AG10803 (cell line): ENCODE measurements at places on chromosomes 1 and 21.

DNA sequence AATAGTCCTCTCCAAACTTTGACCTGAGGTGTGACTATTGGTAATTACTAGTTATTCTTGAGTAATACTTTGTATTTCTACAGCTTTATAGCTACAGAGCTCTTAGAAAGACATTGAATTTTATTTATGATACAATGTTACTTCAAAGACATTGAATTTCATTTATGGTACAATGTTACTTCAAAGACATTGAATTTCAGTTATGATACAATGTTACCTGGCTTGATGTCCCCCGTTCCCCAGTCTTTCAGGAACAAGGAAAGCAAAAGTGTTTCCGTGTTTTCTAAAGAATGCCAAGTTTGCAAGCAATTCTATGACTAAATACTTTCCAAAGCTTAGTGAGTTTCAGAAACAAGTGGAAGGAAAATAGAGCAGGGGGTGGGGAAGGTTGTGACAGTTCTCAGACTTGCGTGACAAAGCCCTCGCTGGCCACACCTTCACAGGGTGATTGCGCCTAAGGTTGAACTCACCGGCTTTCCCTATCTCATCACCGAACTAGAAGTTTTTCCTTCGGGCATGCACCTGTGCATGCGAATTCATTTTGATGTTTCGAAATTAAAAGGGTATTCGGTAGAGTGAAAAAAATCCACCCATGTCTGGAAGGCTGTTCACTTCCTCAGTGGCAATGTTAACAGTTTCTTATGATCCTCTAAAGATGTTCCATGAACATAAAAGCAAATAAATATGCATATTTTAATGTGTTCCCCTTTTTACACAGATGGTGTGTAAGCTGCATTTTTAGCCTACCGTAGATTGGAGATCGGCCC lies 909 bp upstream of the PAXBP1 start:
- peak; percentile 47 for DNase-seq

- DNase-seq, result no peak
These were observed 33.5 kb downstream of the GPA33 start for GRCh38 chr1:167056529-167057231.

DNA sequence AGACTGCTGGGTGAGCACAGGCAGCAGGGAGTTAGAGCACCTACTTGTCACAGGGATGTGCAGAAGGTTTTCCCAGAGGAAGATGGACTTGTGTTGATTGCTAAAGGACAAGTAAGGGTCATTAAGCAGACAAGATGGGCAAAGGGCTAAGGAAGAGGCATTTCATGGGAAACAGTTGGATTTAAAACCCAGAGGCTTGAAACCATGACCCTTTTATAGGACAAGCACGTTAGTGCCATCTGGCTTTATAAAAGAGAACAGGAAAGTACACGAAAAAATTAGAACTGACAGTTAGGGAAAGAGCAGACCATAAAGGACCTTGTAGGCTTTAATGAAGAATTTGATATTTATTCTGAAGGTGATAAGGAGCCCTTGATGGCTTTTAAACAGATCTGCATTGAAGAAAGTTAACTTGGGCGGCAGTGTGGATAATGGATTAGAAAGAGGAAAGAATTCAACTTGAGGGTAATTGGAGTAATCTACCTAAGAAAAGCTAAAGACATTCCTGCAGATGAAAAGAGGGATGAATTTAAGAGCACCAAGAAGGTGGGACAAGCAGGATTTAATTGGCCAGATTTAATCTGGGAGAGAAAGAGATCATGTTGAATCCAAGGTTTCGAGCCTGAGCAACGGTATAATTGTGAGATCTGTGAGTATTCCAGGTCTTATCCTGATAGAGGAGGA lies 68.6 kb downstream of the ZC3H11B start:
- no peak for DNase-seq

- no peak for DNase-seq
These were observed 25.4 kb downstream of the PIK3CD start for GRCh38 chr1:9676815-9677393.

DNA sequence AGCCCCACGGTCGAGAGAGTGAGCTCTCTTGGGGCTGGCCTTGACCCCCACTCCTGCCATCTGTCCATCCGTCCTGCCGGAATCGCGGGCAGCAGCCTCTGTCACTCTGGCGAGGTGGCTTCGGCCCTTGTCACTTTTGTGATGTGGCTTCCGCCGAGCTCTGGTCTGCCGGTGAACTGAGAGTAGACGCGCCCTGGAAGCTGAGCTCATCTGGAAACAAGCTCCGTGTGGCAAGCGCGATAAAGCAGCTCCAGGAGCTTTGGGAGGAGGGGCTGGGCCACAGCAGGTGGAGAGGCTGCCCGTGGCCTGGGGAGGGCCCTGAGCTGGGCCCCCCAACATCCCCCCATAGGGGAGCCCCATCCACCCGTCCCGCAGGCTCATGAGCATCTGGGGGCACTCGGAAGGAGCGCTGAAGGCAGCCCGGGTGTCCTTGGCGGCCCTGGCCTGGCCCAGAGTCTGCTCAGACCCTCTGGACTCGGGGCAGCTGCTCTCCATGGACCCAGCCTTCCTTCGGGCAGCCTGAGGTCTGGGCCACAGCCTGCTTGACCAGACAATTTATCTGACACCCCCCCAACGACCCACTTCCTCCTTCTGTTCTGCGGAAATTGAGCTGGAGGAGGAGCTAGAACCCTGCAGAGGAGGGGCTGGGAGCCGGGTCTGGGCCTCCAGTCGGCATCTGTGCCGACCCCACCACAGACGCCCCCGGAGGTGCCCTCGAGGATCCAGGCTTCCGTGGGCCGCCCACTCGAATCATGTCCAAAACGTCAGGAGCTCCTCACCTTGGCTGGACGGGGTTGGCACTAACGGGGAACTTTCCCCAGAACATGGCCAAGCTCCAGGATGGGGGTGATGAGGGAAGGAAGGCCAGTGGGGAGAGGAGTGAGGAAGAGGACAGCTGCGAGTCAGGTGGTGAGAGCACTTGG lies 59.1 kb downstream of the SLC19A1 start:
- no peak for DNase-seq

GRCh38 chr1:4698911-4699310 lies 44.5 kb downstream of the AJAP1 start:
- no peak for DNase-seq

- no peak for DNase-seq
These were observed at the start of gene CDK18 for GRCh38 chr1:205504311-205505075. CDK18 (plus strand) TSS chr1:205504669; CDS start chr1:205523168, 18,499 bp downstream.

DNA sequence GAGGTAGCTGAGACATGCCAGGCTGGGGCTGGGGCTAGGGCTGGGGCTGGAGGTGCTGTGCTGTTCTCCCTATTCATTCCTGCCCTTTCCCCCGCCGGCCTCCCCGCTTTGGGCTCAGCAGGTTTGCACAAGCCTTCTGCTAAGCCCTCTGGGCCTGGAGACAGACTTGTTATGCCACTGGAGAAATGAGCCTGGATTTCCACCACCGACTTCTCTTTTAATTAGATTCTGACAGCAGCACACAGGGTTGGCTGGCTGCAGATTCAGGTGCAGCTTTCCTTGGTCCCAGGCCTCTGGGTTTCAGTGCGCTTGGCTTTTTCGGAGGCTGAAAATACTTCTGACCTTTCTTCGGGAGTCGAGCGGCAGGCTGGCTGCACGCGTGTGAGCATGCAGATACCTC lies 71.5 kb upstream of the ACTL8 start:
- no peak for DNase-seq

DNA sequence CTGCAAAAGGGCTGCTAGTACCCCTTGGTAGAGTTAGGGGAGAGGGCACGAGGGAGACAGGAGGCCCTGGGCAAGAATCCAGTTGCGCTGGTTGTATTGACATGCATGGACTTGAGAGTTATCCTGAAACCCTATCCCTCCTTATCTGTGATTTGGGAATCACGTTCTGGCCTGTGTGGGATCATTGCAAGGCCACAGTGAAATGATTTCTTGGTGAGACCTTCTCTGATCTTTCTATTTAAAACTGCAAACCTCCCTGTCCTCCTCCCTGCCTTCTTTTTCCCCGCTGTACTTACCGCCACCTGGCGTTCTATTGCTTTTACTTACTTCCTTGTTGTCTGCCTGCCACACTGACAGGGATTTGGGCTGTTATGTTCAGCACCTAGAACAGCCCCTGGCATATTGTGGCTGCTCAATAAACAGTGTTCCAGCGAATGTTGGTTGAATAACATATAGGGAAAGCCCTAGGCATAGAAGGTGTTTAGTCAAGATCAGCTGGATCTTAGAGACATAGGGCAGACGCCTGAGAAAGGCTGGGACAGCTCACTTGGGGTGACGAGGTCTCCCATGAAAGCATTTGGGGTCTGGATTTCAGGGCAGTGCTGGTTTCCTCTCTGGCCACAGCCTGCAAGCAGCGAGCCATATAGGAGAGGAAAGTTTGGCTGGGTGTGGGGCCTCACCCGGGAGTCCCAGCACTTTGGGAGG lies 25.6 kb downstream of the ALPL start:
- peak; percentile 58 for DNase-seq

GRCh38 chr1:77292551-77292950 lies 10.7 kb downstream of the AK5 start:
- no peak for DNase-seq

GRCh38 chr1:158117854-158118704 lies 62.6 kb upstream of the CD1D start:
- peak; percentile 40 for DNase-seq

DNA sequence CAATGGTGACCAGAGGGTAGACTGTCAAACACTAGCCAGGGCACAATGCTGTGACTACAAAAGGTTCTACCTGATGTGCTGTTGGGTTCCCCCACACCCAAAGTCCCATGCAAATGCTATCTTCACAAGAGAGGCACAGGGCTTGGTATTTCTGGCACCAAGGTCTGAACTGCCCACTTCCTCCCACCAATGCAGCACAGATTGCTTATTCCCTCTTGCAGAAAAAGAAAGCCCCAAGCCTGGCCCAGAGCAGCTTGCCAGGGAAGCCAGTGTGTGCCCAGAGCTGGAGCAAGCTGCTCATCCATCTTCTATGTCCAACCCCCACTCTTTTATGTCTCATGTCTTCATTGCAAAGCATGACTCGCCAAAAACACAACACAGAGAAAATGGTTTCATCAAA lies 149.4 kb upstream of the CAMK1G start:
- peak; percentile 71 for DNase-seq

DNA sequence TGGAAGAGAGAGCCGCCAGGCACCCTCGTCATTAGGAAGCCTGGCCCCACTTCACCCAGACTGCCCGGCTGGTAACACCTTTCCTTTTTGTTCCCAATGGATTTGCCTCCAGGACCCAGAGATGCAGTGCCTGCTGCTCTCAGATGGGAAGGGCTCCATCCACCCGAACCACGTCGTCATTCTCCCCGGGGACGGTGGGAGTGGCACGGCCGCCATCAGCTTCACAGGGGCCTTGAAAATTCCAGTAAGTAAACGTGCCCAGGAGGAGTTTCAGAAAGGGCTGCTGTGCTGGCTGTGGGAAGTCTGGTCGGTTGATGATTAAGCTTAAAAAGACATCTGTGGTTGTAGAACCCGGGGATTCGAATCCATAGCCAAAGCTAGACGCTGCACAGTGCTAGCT lies 45.2 kb downstream of the SLC37A1 start:
- no peak for DNase-seq

DNA sequence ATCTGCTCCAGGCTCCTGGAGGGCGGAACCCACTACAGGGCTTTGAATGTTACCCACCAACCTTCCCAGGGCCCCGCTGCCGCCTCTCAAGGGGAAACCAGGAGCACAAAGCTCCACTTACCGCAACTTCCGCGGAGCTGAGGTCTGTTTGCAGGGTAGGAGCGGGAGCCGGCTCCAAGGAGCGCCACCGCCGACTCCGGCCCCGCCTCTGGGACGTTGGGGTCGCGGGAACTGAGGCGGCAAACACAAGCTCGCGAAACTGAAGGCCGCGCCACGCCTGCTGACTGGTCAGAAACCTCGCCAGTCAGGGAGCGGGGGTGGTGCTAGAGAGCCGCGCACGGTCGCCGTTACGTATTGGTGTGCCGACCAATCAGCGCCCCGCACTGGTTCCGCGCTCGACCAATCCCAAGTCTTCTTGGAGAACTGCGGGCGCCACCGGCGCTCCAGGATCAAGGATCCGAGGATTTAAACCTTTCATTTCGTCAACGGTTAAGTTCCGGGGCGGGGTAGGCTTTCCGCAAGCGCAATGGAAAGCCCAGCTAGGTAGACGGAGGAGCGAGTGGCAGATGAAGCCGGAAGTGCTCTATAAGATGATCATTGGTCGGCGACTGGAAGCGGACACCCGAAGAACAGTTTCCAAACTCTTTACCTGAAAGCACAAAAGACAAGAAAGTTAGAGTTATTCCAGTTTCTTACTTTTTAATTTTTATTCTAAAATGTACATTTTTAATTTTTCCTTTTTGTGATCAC lies at the start of gene STIL:
Gene STIL, minus strand, starts transcription at position 233 of the 750 bp plus-strand sequence. CDS start 3,828 bp downstream, outside the sequence.
- DNase-seq, result peak; percentile 99
